ENCODE measurements at places on chromosomes 1 and 21.

- no peak for DNase-seq
Observed at GRCh38 chr1:230958370-230958769, 20.3 kb downstream of the TTC13 start.

DNA sequence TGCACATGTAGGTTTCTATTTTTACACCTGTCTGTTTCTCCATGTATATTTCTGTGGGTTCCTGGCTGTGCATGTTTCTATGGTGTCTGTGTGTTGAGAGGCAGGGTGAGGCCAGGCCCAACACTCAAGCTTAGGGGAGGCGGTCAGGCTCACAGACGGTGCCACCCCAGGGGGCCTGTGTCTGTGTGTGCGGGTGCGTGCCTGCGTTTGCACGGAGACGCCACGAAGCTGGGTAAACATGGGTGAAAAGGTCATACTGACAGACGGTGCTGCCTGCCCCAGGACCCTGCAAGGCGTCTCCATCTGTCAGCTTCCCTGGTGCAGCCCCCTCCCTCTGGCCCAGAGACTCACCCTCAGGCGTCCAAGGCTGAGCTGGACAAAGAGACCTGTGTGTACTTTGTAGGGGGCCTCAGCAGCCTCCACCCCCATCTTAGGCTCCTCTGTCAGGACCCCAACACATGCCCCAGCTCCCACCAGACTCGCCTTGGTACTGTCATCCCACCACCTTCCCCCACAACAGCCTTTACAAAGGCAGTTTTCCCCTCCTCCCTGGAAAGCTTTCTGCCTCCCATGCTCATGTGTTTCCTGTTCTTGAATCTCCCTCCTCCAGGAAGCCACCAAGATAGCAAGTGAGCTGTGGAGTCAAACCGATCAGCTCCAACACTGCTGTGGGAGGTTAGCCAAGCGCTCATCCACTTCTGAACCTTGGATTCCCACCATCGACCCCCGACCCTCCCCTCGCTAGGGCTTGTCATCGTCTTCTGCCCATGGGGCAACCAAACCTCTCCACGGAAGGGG is 34.1 kb downstream of the PTPRF start:
- no peak for DNase-seq

- no peak for DNase-seq
Observed at GRCh38 chr1:178574345-178574744, 61.4 kb downstream of the TEX35 start.

DNA sequence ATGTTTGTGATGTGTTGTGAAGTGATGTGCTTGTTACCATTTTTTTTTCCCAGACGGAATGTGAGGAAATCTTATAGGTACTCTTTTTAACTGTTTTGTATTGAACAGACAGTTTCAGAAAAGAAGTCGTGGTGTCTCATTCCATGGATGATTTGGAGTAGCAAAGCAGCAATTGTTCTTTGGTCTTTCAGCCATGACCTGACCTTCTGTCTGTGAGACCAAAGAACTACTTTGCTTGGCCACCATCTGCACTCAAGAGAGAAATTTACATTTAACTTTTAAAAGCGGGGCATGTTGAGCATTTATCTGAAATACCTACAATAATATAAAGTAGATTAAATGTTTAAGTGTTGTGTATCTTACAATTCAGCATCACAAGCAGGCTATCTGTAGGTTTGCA is 90.2 kb downstream of the SDCCAG8 start:
- no peak for DNase-seq

DNA sequence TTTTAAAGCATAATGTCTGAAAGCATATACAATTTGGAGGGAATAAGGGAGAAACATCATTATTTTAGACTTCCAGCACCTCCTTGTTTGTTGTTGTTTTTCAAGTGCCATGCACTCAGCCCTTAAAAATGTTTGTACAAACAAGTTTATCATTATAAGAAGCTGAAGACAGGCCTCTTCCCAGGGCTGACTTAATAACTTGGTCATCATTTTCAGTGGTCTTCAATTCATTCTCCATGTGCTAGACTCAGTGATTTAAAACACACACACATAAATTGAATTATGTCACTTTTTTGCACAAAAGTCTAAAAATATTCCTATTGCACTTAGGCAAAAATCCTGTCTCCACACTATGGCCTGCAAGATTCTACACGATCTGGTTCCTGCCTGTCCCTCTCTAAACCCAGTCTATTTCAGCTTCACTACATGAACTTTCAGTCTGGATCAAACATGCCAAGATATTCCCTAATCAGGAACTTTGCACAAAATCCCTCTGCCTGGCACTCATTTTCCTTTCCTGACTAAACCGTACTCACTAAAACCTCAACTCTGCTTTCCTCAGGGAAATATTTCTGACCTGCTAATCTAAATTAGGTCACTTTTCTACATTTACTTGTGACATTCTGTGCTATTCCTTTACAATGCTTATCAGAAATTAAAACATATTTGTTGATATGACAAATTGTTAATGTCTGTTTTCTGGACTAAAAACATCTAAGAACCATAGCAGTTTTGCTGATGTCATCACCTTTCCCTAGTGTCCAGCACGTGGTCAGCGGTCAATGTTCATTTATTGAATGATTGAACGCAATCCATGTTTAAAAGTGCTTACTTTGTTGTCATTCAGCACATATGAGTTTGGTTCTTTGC is 14.8 kb upstream of the GBP5 start:
- no peak for DNase-seq

DNA sequence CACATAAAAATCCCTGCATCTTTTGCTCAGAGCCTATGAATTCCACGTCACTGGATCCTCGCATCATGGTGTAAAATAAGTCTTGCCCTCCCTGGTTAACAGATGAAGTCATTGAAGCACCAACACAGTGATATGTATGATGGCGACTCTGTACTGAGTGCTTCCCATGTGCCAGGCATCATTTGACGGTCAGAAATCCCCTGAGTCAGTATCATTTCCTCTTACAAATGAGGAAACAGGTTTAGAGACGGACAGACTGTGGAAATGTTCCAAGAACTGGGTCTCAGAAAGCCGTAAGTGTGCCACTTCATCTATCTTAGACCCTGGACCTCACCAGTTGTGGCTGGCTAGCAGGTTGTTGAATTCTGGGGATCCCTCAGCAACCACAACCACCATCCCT is 5.1 kb upstream of the OLFML2B start:
- no peak for DNase-seq

- no peak for DNase-seq
Observed at GRCh38 chr1:37560401-37561132, 3.8 kb downstream of the DNALI1 start.

DNA sequence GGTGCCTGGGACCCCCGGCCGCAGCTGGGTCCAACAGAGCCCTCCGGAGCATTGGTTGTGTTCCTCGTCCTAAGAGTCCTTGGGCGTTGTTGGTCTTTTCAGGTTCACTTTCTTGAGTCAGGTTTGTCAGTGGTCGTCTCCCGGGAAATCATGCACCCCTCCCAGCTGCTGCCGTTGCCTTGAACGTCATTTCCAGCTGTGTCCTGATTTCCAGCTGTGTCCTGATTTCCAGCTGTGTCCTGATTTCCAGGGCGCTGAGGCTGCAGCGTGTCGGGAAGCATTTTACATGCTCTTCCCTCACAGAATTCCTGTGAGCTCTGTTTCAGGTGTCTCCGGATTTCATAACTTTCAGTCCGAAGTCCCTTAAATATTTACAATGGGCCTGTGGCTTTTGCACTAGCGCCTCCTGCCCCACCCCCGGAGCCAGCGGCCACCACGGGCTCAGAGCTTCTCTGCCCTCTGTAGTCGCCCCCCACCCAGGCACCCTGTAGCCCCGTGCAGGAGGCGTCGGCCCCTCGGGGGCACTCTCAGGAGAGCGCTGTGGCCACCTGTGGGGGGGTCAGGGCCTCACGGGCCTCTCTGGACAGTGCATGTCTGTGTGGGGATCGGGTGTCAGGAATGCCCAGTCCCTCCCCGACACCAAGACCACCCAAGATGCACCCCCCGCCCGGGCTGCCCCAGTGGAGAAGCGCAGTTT is 66.7 kb downstream of the COL18A1 start:
- DNase-seq: no peak

- peak; percentile 71 for DNase-seq
Observed at GRCh38 chr21:45460611-45461368, 55.8 kb downstream of the COL18A1 start.

GRCh38 chr1:119674835-119675289 is 26.8 kb upstream of the ZNF697 start:
- peak; percentile 92 for DNase-seq

GRCh38 chr1:30001011-30001731 is 722.2 kb downstream of the MATN1 start:
- no peak for DNase-seq

DNA sequence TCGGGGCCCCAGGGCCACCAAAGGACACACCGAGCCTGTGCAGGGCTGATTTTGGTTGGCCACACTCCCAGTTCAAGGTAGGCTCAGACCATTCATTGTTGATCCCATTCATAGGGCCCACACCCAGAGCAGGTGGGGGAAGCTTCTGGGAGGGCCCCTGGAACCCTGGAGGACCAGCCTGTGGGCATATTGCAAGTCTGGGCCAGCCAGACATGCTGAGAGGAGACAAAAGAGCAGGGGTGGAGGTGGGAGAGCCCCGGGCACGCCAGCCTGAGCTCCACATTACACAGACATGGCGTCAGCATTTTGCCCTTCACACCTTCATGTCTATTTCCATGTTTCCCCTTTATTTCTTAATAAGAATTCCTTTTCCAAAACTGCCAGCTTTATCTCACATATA is 25.7 kb downstream of the PMVK start:
- no peak for DNase-seq

DNA sequence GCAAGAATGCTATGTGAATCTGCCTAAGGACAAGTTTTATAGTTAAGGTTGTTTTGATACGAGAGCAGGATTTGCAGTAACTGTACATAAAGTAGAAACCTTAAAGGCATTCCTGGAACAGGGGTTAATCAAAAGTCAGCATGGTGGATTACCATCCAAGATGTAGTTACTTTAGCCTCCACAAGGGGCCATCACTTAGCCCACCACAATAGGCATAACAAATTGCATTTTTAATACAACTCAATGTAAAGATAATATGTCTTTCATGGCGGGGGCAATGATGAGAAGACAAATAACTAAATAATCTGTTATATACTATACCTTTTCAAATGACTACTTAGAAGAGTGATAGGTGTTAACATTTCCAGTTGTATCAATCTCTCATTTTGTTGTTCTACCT is 611.2 kb upstream of the ADGRL4 start:
- DNase-seq: no peak

DNA sequence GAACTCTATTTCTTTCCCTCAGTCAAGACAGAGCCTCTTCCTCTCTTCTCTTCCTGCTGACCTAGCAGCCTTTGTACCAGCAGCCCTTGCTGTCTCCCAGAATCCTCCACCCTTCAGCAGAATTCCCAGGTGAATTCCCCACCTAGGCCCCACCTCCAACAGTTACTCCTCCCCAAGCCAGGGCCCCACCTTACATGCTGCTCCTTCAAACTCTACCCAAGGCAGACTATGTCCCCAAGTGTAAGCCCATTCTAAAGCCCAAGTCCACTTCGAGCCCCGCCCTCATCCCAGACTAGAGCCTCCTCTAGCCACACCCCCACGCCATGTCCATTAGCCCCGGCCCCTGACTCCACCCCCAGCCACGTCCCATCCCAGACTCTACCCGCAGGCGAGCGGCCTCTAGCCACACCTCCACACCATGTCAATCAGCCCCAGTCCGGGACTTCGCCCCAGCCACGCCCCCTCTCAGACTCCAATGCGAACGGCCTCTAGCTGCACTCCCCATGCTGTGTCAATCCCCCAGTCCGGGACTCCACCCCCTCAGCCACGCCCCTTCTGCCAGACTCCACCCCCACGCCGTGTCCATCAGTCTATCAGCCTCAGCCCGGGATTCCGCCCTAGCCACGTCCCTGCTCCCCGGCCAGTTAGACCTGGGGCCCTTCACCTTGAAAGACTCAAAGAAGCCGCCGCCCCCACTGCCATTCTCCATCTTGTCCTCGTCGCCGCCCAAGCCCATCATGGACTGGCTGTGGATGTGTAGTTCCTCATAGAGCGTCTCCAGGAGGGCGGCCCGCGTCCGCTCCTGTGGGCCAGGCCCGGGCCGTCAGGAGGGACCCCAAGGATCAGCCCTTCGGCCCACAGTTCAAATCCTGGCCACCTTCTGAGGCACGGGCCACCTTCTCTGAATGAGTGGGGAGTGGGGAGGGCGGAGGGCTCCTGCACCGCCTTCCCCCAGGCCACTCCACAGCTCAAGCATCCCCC is 61.3 kb downstream of the RAP1GAP start:
- DNase-seq: no peak

DNA sequence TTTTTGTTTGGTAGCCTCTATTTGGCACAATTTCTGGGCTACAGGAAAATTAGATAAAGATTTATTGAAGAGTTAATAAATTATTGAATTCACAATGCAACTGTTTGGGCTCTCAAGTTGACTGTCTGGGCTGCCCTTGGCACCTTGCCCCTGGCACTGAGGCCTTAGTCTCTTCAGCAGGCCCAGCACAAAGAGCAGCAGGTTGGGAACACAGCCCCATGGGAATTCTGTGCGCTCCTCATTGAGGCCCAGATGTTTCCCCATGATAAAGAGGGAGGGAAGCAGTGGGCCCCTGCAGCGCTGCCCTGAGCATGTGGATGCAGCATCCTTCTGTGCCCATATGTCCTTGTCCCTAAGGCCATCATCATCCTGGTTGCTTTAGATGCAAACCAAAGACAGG is 2.9 kb downstream of the CRNN start:
- DNase-seq: no peak

GRCh38 chr1:31422505-31423319 is 9.7 kb downstream of the SERINC2 start:
- DNase-seq: peak; percentile 77

DNA sequence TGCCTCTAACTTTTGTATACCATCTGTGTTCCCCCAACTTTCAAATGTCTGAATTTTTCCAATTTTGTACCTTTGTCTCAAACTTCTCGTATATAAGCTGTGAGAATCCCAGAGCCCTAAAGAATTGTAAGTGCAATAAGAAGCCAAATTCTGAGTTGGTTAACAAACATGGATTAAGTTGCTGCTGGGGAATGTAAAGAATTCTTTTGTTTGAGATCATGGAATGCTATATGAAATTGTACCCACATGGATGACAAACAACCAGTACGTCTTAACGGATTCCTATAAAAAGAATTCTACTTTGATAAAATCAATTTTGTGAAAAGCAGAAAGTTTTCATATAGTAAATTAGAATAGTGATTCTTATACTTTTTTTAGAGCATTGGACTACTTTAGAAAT is 72.4 kb upstream of the CYP2J2 start:
- DNase-seq: no peak

DNA sequence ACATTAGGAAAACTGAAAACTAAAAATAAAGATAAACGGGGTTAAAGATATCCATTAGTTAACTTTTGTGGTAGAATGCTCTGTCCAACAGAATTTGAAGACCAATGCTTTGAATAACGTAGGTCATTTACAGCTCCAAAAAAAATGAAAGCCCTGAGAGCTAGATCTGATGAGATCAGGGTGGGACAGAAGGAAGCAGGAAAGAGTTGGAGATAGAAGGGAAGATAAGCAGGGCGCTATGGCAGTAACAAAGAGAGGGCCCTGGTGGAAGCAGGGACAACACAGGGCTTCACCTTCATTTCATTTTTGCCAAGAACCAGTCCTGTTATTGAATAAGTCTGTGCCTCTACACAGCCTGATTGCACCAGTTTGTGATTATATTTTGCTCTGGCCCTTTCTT is 51.0 kb upstream of the RGS8 start:
- DNase-seq: no peak

Measured in ACHN (cell line).